ENCODE measurements at places on chromosomes 2 and 18. TPM values are rescaled to one million over a fixed set of nuclear protein-coding genes. Genes with fewer than 3 reads are reported as not detected.

SERPINB4 gene
- not detected for total RNA-seq

DNA sequence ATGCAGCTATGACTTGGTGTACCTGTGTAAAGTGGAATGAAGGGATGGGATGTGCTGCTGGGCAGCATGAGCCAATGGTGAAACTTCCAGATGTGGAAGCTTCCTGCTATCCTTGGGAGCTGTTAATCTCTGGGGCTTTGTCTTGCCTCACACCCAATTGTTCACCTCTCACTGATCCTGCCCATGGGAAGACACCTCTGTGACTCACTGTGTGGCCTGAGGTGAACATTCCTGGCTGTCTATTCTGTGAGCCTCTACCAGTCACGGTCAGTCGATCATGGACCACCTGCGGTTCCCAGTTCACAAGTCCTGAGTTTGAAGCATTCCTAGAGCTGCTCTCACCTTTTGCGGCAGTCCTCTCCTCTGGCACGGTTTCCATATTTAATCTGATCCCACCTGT, 12.1 kb downstream of the NEURL3 start:
- H3K27me3 ChIP-seq: no peaks in the 10 kb centered on the region
- H3K4me1 ChIP-seq: no peaks in the 10 kb centered on the region
- H3K4me3 ChIP-seq: no peak overlapping the region
- no peaks in the 10 kb centered on the region for H3K36me3 ChIP-seq
- H3K27ac ChIP-seq: no peak overlapping the region
- no peak for DNase-seq

GRCh38 chr2:143321994-143322393, 192.8 kb downstream of the ARHGAP15 start:
- H3K27ac ChIP-seq: no peak overlapping the region
- DNase-seq: no peak
- no peak overlapping the region for H3K4me3 ChIP-seq
- no peaks in the 10 kb centered on the region for H3K27me3 ChIP-seq
- peaks cover 5% of the 10 kb centered on the region for H3K4me1 ChIP-seq

DNA sequence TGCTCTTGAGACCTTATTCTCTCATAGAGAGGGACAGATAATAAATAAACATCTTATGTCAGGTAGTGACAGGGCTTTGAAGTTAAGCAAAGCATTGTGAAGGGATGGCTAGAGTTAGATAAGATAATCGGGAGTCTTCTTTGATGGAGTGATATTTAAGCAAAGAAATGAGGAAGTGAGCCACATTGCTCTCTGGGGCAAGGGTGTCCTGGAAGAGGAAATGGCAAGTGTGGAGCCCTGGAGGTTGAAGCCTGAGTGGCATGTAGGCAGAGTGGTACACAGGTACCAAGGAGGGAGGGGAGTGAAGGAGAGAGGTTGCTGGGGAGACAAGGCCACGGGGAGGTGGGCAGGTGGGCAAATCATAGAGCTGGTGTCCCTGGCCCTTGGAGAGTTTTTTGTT, 110.2 kb downstream of the CTAGE1 start:
- no peak overlapping the region for H3K4me3 ChIP-seq
- no peak overlapping the region for H3K27ac ChIP-seq
- DNase-seq: no peak
- no peaks in the 10 kb centered on the region for H3K27me3 ChIP-seq
- no peaks in the 10 kb centered on the region for H3K4me1 ChIP-seq
- H3K36me3 ChIP-seq: no peaks in the 10 kb centered on the region

GRCh38 chr2:1609485-1610095, 134.7 kb downstream of the PXDN start:
- H3K27ac ChIP-seq: no peak overlapping the region
- DNase-seq: no peak
- H3K4me3 ChIP-seq: no peak overlapping the region
- no peaks in the 10 kb centered on the region for H3K4me1 ChIP-seq
- H3K36me3 ChIP-seq: no peaks in the 10 kb centered on the region
- H3K27me3 ChIP-seq: no peaks in the 10 kb centered on the region

CRACDL gene
- total RNA-seq: 1.9 TPM

TMEM247 gene
- not detected for total RNA-seq

GRCh38 chr2:188870289-188870688, 103.9 kb upstream of the COL3A1 start:
- DNase-seq: no peak
- H3K4me3 ChIP-seq: no peak overlapping the region
- H3K36me3 ChIP-seq: no peaks in the 10 kb centered on the region
- no peaks in the 10 kb centered on the region for H3K4me1 ChIP-seq
- no peaks in the 10 kb centered on the region for H3K27me3 ChIP-seq

ANO7 gene
- 0.21 TPM for total RNA-seq

DNA sequence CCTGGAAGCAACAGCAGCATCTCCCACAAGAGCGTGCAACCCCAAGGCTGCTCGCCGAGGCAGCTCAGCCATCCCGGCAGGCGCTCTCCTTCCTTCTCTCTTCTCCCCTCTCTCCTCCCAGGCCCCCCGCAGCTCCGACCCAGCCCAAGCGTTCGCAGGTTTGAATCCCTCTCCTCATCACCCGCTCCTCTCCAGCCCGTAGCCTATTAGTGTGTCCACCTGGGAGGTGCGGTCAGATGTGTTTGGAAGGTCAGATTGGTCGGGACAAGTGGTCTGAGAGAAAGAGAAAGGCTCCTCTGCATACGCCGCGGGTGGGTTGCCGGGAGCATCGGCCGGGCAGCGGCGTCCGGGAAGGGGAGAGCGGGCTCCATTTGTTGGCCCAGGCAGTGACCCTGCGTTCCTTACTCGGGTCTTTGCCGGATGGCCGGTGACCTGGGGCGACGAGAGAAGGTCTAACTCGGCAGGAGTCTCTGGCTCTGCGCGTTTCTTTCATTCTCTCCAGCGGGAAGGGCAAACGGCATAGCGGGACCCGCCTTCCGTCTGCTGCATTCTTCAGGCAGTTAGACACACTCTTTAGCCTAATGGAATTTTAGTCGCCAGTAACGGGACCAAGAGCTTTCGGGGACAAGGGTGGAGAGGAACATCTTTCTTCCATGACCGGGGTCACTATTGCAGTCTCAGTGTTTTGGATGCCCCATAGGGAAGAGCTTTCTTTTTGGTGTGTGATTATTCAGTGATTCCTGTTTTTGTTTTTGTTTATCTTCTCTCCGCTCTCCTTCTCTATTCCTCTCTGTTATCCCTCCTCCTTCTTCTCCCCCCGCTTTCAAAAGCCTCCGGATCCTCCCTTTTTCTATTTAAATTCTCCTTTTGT, 1.1 kb upstream of the TMEFF2 start:
- H3K4me1 ChIP-seq: peaks cover 9% of the 10 kb centered on the region
- H3K27me3 ChIP-seq: peaks cover 41% of the 10 kb centered on the region
- no peaks in the 10 kb centered on the region for H3K36me3 ChIP-seq
- no peak overlapping the region for H3K27ac ChIP-seq
- peak overlapping the region; percentile 51 for H3K4me3 ChIP-seq
- peak; percentile 1 for DNase-seq

DNA sequence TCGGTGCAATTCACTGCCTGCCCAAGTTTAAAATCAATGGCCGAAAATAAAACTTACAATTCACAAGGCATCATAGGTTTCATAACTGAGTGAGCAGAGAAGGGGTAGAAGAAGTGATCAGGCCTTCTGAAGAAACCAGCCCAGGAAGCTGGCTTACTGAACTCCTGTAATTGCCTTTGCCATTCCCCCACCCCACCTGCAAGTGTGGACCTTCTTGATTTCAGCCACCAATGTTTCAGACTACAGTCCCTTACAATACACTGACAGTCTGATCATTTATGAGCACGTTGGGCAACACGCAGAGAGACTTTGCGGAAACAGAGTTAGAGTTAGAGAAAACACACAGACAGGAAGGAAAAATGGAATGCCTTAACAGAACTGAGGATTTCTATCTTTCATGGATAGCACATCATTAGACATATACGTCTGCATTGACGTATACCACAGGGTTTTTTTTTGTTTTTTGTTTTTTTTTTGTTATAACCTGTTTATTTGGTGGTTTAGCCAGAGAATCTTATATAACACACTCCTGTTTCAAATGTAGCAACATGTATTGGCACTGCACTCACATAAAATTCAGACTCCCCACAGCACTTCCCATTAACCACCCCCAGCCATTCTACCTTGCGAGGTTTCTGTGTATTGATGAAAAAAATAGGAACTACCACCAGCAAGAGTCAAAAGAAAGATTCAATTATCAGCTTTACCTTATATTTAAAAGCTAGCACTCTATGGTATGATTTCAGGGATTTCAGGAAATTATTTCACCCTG, 126.4 kb downstream of the CACNB4 start:
- H3K27ac ChIP-seq: no peak overlapping the region
- no peaks in the 10 kb centered on the region for H3K27me3 ChIP-seq

DNA sequence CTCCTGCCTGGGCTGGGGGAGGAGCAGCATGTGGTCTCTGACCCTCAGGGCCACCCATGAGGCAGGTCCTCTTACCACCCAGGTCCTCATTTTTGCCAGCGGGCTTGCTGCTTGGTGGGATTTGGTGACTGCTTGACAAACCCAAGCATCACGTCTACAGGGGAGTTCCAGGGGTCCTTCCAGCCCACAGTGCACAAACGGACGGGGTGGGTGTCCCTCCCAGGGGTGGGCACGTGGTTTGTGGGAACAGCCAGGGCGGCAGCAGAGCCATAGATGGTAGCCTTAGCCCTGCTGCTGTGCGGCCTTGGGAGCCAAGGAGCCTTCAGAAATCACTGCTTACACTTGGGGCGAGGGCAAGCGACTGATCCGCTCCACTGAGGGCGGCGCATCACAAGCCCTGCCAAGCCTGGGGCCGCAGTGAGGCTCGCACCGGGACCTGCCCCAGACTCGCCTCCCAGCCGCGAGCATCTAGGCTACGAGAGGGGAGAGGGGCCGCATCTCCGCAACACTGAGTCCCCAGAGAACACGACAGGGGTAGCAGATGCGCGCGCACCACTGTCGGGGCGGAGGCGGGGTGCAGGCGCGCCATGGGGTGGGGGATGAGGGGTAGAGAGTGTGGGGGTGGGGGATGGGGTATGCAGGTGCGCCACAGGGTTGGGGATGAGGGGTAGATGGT, 36.9 kb downstream of the SNED1 start:
- no peak overlapping the region for H3K4me3 ChIP-seq
- no peaks in the 10 kb centered on the region for H3K36me3 ChIP-seq
- H3K27me3 ChIP-seq: no peaks in the 10 kb centered on the region
- H3K4me1 ChIP-seq: peaks cover 10% of the 10 kb centered on the region
- DNase-seq: no peak
- peak overlapping the region; percentile 1 for H3K27ac ChIP-seq

DNA sequence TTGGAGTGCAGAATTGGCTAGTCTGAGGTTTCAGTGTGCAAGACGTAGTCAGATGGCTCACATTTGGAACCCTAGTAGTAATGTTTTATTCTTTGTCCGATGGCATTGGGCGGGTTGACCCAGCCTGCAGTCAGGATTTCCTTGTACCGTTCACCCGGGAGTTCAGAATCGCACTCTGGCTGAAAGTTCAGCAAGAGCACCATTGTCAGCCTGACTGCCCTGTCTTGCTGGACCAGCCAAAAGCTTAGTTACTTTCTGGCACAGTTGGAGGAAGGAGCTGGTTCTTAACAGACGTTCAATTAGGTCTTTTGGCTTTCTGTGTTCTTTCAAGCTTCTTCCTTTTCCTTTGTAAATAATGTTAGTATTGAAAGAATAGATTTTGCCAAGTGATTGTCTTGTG, 18.6 kb downstream of the RMC1 start:
- no peaks in the 10 kb centered on the region for H3K4me1 ChIP-seq
- H3K36me3 ChIP-seq: peaks cover 93% of the 10 kb centered on the region
- no peak overlapping the region for H3K27ac ChIP-seq
- no peak overlapping the region for H3K4me3 ChIP-seq
- no peaks in the 10 kb centered on the region for H3K27me3 ChIP-seq

- H3K4me1 ChIP-seq: no peaks in the 10 kb centered on the region
- no peak overlapping the region for H3K27ac ChIP-seq
- no peaks in the 10 kb centered on the region for H3K27me3 ChIP-seq
- H3K4me3 ChIP-seq: no peak overlapping the region
- no peaks in the 10 kb centered on the region for H3K36me3 ChIP-seq
- DNase-seq: no peak
Observed at GRCh38 chr2:240389302-240389805, 46.1 kb upstream of the GPC1 start.

GRCh38 chr2:172311921-172312345, 115.5 kb upstream of the ITGA6 start:
- H3K27me3 ChIP-seq: no peaks in the 10 kb centered on the region
- DNase-seq: no peak
- H3K4me3 ChIP-seq: no peak overlapping the region
- no peak overlapping the region for H3K27ac ChIP-seq
